ENCODE measurements at places on chromosomes 16 and 17. TPM values are rescaled to one million over a fixed set of nuclear protein-coding genes. Genes with fewer than 3 reads are reported as not detected.

Gene LITAFD
- total RNA-seq = not detected

Gene NSF
- total RNA-seq = 47.6 TPM

Gene GAA
- total RNA-seq = 81.7 TPM

Gene CCL17
- total RNA-seq = 14.2 TPM

Gene SPSB3
- total RNA-seq = 36.7 TPM

Gene MMD
- total RNA-seq = 14.0 TPM

Gene PRSS8
- 2.9 TPM for total RNA-seq

Gene DHRS13
- total RNA-seq = 12.7 TPM

Gene TBC1D28
- total RNA-seq = 0.12 TPM

Gene SPATA22
- total RNA-seq = not detected

Gene GPRC5C
- 2.7 TPM for total RNA-seq

Gene IRX3
- total RNA-seq = 7.7 TPM

Gene SLC6A4
- total RNA-seq = not detected

Gene PRRT2
- 3.3 TPM for total RNA-seq

Gene KRT39
- total RNA-seq = not detected
